ENCODE measurements at places on chromosomes 6 and 20. TPM values are rescaled to one million over a fixed set of nuclear protein-coding genes. Genes with fewer than 3 reads are reported as not detected.

Gene SMLR1
- total RNA-seq, result not detected

Gene RGS17
- 0.11 TPM for total RNA-seq

Gene EFCAB8
- total RNA-seq, result not detected

Gene DLGAP4
- 44.4 TPM for total RNA-seq

Gene TMEM170B
- 22.0 TPM for total RNA-seq

Gene MAP1LC3A
- total RNA-seq, result 57.3 TPM

Gene FAM209B
- not detected for total RNA-seq

DNA sequence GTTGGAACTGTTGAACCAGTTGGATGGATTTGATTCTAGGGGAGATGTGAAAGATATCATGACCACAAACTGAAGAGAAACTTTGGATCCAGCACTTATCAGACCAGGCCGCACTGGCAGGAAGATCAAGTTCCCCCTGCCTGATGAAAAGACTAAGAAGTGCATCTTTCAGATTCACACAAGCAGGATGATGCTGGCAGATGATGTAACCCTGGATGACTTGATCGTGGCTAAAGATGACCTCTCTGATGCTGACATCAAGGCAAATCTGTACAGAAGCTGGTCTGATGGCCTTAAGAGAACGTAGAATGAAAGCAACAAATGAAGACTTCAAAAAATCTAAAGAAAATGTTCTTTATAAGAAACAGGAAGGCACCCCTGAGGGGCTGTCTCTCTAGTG, 72.8 kb upstream of the CDYL start:
- no peak for DNase-seq

DNA sequence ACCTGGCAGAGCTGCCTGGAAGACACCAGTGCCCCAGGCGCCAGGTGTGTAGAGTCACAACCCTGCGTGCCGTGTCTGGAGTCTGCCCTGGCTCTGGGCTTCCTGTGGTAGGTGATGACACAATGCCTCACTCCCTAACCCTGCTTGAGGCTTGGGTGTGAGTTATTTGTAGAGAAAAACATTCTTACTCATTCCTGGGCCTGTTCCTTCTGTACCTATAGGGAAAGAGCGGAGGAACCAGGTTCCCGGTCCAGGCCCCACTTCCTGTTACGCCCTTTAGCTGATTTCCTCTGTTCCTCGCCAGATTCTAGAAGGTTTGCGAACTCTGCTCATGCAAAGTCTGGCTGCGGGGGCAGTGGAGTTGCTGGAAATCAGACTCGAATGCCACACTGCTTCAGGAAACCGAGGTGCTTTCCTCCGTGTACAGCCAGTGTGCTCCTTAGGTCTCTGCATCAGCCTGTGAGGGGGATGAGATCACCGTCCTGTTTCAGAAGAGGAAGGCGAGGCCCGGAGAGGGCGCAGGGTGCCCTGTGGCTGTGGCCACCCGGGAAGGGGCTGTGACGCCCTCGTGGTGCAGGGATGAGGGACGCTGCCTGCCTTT, 67.1 kb upstream of the DUSP22 start:
- no peak for DNase-seq

- DNase-seq, result no peak
These were observed 45.9 kb upstream of the PKHD1 start for GRCh38 chr6:52133324-52133723.

- DNase-seq, result peak; percentile 66
These were observed 6.7 kb downstream of the PSMA7 start for GRCh38 chr20:62136283-62137091.

GRCh38 chr6:33698494-33698893, 13.0 kb downstream of the UQCC2 start:
- no peak for DNase-seq

DNA sequence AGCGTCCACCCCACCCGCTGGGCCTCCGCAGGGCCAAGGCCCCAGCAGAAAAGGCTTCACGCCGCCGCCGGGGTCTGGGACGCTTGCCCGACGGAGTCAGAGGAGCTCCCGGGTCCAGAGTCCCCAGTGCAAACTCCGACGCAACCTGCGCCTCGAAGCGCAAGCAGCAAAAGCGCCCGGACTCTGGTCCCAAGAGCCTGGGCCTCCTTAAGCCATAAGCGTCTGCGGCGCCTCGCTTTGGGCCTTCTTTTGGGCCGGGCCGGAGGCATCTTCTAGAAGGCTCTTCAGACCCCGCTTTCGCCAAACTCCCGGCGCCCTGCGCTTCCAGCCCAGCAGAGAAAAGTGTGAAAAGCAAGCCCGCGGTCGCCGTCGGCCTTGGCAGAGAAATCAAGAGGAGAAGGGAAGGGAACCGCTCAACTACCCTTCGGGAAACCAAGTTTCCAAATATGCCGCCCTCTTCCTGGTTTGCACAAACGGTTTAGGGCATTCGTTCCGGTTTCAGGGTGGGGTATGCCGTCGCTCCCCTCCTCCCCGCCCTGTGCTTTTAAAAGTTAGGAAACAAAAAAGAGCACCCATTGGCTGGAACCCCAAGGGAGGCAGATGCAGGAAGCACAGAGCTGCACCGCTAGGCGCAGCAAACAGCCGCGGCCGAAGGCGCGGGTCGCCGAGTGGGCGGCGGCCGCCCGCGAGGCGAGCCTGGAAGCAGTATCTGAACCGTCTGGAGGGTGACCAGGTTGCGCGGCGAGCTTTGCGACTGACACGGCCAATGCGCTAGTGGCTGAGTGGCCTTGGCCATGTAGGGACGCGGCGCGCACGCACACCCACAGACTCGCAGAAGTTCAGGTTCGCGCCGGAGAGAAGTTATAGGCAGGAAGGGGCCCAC, 1.2 kb downstream of the TBX18 start:
- peak; percentile 38 for DNase-seq

DNA sequence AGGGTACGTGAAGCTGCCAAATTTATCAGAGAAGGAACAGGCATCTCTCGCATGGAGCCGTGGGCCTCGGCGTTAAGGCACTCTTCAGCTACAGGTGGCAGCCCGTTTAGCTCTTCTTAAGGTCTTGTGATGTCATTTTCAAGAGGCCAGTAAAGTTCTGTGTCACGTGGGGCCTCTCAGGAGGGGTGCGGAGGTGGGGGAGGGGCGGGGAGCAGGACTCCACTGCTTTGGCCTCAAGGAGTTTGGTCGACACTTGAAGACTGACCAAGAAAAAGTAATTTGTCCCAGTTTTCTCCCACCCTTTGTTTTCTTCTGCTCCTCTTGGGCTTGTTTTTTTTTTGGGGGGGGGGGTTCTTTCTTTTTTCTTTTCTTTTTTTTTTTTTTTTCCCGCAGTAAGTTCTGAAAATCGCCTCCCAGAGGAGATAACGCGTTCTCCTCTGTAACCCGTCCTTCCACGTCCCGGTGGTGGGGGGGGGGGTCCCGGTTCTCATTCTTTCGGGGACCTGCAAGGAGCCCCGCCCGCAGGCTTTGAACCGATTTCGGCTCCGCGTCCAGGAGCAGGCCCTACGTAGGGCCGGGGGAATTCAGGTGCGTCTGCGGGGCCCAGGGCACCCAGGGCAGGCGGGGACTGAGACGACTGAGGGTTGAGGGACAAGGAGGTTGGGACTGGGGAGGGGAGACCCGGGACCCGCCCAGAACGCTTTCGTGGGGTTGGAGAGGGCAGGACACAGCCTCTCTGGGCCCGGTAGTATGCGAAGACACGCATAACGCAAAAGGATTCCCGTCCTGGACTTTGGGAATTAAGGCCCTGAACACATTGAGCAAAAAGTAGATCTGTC, 26.0 kb downstream of the GPX6 start:
- DNase-seq, result no peak

- DNase-seq, result no peak
These were observed 230.1 kb upstream of the MOCS1 start for GRCh38 chr6:40164345-40164755.

DNA sequence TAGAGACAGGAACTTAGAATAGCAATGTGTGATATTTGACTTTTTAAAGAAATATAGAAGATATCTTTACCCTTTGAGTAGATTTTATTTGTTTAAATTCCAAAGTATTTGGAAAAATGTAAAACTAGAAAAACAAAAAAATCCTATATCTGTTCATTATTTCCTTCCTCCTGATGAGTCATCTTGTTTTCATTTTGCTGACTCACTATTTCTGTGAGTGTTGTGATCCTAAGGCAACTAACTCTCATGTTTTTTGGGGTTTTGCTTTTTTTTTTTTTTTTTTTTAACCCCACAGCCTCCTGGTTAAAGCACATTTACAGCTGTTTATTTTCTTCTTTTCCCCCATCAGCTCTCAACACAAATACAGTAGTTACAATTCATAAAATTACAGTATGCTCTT, 37.8 kb upstream of the THEMIS start:
- DNase-seq, result no peak

GRCh38 chr20:18481596-18481995, 14.4 kb downstream of the POLR3F start:
- DNase-seq, result no peak

DNA sequence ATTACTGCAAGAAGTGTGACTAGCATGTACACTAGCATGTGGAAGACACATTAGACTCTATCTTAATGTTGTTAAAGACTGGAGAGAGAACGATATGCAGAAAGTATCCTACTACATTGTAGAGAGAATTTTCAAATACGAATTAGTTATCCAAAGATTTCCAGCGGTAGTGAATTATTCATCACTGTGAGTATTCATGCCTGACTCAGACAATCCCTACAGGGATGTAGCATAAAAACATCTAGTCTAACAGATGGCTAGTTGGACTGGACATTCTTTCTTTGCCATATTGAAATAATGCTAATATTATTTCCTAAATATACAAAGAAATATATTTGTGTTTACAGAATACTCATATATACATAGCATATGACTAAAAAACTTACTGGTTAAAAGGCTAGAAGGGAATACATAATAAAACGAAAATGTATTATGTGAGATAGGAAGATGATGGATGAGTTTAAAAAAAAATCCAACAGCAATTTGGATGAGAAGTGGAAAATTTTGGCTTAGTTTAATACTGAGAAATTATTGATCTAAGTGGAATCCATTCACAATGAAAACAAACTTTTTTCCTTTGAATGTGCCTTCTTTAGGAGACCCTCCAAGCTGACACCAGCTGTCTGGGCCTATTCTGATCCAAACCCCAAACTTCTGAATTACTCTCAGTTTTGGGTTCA, 580.7 kb downstream of the RFPL4B start:
- DNase-seq, result no peak

- no peak for DNase-seq
These were observed 2.1 kb downstream of the B3GAT2 start for GRCh38 chr6:70954750-70955149.

DNA sequence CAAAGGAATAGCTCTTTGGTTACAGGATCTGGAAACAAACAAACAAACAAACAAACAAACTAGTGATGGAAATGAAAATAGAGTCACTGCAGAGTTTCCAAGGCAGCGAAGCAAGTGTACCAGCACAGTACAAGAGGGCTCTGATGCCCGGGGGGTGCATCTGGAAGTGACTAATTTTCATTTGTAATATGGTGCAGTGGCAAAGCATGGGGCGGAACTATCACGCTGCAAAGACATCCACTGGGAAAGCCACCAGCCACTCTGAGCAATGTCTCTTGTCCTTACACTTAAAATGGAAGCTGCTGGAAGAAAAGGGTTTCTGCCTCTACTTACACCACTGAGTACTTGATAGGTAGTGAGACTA, 44.4 kb upstream of the NEDD9 start:
- DNase-seq, result no peak

DNA sequence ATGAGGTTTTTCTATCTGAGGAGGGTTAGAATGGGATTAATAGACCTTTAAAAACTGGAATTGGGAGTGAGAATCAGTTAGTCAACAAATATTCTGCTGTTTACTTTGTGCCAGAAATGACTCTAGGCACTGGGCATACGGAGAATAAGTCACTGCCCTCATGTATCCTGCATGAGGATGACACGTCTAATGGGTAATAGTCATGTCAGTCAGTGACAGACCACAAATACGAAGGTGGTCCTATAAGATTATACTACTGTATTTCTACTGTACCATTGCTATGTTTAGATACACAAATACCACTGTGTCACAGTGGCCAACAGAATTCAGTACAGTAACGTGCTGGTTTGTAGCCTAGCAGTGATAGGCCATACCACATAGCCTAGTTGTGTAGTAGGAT, 30.7 kb downstream of the ZFAND3 start:
- no peak for DNase-seq

DNA sequence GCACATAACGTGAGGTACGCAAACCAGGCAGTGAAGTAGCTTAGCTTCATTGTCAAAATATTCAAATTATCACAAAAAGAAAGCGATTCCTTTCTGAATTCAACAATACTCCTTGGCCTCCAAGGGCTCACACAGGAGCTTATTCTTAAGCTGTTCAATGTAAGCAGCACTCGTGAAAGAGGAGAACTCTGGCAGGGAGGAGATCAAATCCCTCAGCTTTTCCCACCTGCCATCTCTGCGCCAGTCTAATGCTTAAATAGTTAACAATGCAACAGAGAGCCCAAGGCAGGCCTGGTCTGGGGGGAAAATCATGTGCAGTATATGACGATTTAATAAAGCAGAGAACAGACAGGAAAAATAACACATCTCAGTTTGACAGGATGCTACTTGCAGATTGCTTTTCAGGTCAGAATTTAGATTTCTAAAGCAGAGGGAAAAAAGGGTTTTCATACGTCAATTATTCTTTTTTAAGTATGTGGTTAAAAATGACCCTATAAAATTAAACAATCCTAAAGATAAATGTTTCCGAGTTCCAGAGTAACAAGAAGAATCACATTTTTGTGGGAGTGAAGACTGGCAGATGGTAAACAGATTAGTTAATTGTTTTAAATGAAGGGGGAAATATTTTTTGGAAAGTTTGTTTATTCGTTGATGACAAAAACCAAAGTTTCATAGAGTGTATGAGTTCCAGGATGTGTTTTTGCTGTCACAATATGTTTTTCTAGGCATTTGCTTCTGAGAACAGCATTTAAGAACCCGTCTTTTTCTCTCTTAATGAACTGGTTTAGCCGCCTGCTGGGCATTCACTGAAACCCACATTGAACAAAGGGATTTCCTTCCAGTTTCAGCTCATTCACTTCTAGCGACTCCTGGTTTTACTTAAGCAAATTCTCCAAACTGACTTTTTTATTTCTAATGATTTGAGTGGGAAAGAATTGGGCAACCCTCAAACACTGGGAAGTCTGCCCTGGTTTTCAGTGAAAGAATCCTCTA, 45.9 kb downstream of the PLAGL1 start:
- DNase-seq, result no peak

- DNase-seq, result no peak
These were observed 13.2 kb upstream of the FRK start for GRCh38 chr6:116073765-116074440.

GRCh38 chr20:40949346-40949745, 79.3 kb upstream of the TOP1 start:
- no peak for DNase-seq

- DNase-seq, result no peak
These were observed 144.2 kb upstream of the CENPW start for GRCh38 chr6:126195625-126196236.
